Activated T-cell treated with anti-CD3 and anti-CD28 coated beads, Interleukin-2, amount 50 U/mL, for 4 hours (primary cell): ENCODE measurements at places on chromosomes 4 and X. TPM values are rescaled to one million over a fixed set of nuclear protein-coding genes. Genes with fewer than 3 reads are reported as not detected.

GRCh38 chrX:5842601-5843000 lies 386.1 kb downstream of the NLGN4X start:
- DNase-seq: no peak

DNA sequence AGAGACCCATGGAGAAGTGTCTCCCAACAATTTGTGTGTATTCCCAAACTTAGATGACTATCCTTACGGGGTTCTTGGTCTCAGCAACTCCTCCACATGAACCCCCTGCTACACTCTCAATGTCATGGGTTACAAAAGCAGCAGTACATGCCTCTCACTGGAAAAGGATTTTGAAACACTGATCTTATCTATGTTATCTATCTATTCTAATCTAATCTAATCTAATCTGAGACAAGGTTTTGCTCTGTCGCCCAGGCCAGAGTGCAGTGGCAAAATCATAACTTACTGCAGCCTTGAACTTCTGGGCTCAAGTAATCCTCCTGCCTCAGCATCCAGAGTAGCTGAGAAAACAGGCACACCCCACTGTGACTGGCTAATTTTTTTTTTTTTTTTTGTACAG lies 19.3 kb downstream of the TSPAN5 start:
- DNase-seq: no peak

DNA sequence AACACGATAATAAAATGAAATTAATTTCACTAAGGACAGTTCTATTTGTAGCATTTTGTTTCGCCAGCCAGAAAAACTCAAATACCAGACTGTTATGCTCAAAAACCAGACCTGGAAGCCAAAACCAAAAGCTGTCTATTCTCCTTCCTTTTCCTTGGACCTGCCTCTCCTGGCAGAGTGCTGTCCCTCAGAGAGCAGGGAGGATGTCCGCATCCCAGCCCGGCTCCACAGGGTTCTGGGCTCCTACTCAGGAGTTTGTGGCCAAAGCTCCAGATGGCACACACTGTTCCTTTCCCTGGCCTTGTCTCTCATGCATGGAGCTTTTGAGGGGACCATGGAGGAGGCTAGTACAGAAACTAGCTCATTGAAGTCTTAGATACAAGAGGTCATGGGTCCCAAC lies 41.9 kb upstream of the C1QTNF7 start:
- DNase-seq: no peak

Gene CPZ
- not detected for total RNA-seq

Gene SPANXN4
- total RNA-seq: not detected

Gene WAS
- 86.5 TPM for total RNA-seq
